ENCODE measurements at places on chromosomes 1 and 21.
A peak's percentile ranks its signal among the peaks of the same experiment; 100 is the strongest.

- DNase-seq, result no peak
These were observed 18.0 kb downstream of the LTN1 start for GRCh38 chr21:28974531-28975227.

- DNase-seq, result peak; percentile 88
These were observed 134.3 kb downstream of the ZP4 start for GRCh38 chr1:237756304-237756967.

GRCh38 chr1:51690285-51690961 is 73.5 kb downstream of the OSBPL9 start:
- DNase-seq, result peak; percentile 75

- peak; percentile 93 for DNase-seq
These were observed 180.0 kb downstream of the ETS2 start for GRCh38 chr21:38985568-38986378.

GRCh38 chr1:113109908-113110554 is 37.0 kb downstream of the LRIG2 start:
- no peak for DNase-seq

GRCh38 chr1:13901039-13901438 is 201.1 kb downstream of the PRDM2 start:
- peak; percentile 77 for DNase-seq

DNA sequence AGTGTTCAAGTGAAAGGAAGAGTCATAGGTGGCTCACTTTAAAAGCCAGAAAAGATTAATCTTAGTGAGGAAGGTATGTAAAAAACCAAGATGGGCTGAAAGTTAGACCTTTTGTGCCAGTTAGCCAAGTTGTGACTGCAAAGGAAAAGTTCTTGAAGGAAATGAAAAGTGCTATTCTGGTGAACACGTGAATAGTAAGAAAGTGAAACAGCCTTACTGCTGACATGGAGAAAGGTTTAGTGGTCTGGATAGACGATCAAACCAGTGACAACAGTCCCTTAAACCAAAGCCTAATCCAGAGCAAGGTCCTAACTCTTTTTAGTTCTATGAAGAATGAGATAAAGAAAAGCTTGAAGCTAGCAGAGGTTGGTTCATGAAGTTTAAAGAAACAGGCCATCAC is 106.4 kb downstream of the CTH start:
- no peak for DNase-seq

DNA sequence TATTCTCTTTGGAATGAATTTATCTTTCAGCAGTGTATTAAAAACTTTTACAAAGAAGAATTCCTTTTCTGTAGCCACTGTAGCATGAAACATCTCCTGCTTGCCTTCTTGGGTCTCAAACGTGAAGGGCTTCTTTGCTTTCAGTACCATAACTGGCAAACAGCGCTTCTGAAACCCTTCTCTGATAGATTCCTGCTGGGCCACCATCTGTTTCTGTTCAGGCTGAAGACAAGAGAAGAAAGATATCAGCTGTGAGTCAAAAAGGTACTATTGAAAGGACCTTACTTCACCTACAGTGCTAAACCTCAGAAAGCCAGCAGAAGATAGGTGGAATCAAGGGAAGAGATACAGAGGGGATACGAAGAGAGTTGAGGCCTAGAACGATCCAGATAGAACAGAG is 10.5 kb downstream of the AIM2 start:
- DNase-seq, result no peak

GRCh38 chr1:34984435-34984792 is 733 bp downstream of the TMEM35B start:
- no peak for DNase-seq

- no peak for DNase-seq
These were observed 183.2 kb upstream of the HMCN1 start for GRCh38 chr1:185551008-185551407.

DNA sequence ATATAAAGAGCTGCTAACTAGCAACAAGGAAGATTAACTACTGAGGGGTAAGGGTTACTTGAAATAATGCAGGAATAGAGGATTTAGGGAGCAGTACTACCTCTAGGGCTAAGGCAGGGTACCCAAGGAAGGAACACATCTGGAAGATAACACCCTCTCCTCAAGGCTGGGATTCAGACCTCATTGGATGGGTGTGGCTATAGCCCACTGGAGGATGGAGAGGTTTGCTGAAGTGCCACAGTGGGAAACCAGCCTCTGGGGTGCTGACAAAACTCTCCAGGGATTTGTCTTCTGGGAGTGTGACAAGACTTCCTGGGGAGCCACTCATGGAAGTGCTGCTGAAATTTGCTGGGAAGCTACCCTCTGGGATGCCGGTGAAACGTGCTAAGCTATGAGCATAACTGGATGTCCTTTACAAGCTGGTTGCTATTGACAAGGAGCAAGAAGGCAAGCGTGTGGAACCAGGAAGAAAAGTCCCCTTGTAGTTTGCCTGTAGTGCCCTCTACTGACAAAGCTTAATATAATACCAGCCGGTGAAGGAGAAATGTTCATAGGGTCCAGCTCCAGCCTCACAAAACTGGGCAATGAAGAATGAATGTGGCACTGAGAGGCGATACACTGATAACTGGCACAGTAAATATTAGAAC is 122.8 kb upstream of the USP24 start:
- DNase-seq, result no peak

DNA sequence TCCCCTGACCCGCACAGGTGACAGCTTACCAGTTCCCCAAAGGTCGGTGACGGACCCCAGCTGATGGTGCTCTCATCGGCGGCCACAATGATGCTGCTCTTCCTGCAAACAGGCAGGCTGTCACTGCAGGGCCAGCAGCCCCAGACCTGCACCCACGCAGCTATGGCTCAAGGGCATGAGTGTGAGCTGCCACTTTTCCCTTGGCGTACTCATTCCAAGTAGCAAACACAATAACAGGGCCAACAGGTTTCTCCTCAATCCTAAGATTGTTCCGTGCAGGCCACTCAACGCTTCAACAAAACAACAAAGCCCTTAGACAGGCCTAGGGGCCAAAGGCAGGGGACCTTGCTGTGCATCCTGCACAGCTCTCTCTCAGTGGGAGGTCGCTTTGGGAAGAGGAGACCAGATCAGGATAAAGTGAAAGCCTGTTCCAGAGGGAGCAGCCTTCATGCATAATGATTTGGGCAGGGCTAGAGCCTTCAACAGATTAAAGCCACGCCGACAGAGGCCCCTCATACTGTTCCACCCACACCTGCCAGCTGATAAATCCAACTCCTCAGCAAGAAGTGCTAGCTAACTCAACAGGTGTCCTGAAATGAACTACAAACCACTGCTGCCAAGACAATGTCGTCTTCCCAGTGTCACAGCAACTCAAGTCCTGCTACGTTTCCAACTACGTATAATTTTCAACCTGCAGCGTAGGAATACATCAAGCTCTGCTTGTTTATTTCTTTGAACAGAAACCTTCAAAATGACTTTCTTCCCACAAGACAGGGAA is 27.2 kb downstream of the RCC2 start:
- no peak for DNase-seq

DNA sequence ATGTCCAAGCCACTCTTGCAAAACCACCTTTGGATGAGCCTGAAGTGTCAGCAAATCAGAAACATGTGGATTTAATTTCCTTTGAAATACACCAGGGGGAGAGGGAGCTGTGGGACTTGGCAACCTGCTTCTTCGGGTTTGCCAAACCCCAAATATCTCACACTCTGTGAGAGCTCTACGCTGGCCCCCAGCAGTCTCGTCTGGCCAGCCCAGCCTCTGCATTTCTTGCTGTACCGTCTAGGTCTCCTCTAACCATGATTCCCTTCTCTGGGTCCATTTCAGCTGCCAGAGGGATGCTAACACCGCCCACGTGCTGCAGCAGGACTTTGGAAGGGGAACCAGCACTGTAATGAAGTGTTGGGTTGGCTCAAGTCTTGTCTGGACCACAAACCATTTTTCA is 114.6 kb downstream of the MRPS6 start:
- no peak for DNase-seq

GRCh38 chr1:162446946-162447345 is 35.0 kb upstream of the SH2D1B start:
- DNase-seq, result no peak

DNA sequence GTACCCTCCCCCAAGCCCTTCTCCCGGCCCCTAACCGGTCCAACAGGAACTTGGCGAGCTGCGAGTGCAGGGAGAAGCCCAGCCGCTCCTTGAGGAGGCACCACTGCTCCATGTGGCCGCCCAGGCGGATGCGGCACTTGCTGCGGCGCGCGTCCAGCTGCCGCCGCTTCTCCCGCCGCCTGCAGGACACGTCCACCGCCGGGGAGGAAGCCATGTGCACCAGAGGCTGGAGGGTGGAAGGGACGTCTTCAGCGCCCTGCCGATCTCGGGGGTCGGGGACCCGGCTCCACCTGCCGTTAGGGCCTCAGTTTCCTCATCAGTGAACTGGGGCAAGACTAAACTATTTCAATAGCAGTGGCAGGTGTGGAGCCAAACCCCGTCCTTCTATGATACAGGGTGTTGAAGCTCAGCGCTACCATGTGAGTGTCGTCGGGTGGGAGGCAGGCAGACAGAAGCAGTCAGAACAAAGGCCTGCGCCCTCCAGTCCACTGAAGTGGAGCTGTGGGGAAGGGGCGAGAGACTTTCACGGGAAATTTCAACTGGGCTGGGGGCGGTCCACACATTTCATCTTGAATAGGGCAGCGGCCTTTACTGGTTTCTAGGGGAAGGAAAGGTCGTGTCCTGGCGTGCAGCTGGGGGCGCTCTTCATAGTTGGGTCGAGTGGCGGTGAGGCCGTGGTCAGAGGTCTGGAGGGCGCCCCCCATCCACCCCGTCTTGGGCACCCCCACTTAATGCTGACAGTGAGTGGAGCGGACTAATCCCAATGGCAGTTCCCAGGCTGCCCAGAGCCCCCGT is 592 bp downstream of the ZNF692 start:
- peak; percentile 26 for DNase-seq

DNA sequence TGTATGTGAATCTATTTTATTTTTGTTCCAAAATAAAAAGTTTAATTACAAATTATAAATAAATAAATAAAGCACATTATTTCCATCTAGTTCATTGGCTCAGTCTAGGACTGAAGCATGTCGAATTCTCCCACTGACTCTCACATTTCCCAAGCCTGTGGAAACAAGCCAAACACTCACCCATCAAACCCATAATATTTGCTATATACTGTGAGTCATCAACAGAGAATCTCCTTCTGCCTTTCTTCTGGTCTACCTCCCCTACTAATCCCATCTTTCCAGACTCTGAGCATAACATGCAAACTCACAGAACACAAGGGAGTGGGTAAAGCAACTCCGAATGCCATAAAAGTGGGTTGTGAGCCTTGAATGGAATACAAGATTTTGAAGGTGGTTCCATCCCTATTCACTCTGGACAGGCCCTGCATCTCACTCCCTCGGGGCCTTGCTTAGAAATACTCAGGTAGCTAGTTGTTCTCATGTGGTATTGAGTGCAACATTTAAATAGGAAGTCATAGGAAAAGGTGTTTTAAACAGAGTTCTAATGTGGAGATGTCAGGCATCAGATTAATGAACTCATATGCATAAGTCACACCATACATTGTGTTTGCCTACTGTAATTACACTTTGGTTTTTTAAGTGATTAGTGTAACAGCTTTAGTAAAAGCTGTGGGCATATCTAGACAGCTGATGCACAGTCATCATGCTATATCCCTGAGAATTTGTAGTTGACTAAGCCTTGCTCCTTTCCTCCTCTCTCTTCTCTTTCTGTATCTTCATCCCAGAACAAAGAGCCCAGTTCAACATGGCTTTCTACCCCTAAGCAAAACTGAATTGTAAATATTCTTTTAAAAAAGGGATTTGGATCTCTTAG is 47.0 kb downstream of the F5 start:
- no peak for DNase-seq

- no peak for DNase-seq
These were observed 2.0 kb downstream of the TEKT2 start for GRCh38 chr1:36085686-36086526.

GRCh38 chr1:198641501-198641900 is 2.7 kb downstream of the PTPRC start:
- no peak for DNase-seq

DNA sequence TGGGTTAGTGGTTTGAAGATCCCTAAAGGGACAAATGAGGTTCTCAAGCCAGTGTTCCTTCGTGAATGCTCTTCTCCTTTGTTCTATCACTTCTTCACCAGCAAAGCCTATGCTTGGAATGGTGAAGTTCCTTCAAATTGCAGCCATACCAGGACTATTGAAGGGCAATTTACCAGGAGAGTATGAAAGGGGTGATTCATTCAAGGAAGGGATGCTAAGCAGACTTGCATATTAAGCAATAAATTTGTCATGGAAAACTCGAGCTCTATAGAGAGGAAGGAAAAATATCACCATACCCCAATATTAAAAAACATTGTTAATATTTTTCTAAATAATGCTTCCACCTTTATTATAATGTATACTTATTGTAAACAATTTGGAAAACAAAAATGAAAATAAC is 9.3 kb upstream of the TSNAX start:
- DNase-seq, result no peak

DNA sequence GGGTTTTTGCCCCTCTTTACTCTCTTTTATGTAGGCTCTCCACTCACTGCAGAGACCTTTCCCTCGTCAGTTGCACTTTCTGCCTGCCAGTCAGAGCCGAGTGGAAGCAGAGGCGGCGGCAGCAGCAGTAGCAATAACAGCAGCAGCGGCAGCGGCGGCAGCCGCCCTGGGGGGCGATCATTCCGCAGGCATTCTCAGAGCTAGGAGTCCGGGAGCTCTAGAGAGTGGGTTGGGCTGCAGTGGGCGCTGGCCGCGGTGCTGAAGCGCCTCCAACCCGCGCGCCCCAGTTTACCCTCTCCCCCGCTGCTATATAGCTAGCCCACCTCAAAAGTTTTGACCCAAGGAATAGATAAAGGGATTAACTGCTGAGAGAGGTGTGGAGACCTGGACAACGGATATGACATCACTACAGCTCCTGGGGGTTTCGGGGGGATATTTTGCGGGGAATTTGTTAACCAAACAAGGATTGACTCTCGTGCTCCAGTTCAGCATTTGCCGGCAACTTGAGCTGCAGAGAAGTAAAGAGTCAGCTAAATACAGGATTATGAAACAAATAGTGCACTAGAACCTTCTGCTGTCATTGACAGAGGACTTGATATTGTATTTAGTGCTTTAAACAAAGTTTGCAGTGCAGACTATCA is at the start of gene OLFM3:
Gene OLFM3, minus strand, starts transcription at position 102 of the 641 bp plus-strand sequence.
- no peak for DNase-seq

- DNase-seq, result no peak
These were observed 1.7 kb upstream of the MYOM3 start for GRCh38 chr1:24113641-24114033.

DNA sequence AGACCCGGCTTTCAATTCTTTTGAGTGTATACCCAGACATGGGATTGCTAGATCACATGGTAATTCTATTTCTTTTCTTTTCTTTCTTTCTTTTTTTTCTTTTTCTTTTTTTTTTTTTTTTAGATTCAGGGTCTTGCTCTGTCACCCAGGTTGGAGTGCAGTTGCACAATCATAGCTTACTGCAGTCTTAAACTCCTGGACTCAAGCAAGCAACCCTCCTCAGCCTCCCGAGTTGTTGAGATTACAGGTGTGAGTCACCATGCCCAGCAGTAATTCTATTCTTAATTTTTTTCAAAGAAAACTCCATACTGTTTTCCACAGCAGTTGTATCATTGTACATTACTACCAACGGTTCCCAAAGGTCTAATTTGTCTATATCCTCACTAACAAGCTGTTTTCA is 13.5 kb upstream of the RNF186 start:
- DNase-seq, result no peak

All from NCI-H2029 treated with DMSO at 0.1 percent for 48 hours (cell line).